ENCODE measurements at places on chromosomes 2 and 18. TPM values are rescaled to one million over a fixed set of nuclear protein-coding genes. Genes with fewer than 3 reads are reported as not detected.

The GPR75 gene
- 0.85 TPM for total RNA-seq

The GRB14 gene
- total RNA-seq = 19.5 TPM

The POTEF gene
- 0.15 TPM for total RNA-seq

The DPYSL5 gene
- not detected for total RNA-seq

The AQP12B gene
- total RNA-seq = not detected

The SIX2 gene
- total RNA-seq = 0.65 TPM

The ABCG8 gene
- total RNA-seq = not detected

The TUBB8B gene
- not detected for total RNA-seq

The XIRP2 gene
- total RNA-seq = 26.5 TPM

The PRPF40A gene
- 36.9 TPM for total RNA-seq

The UGT1A5 gene
- not detected for total RNA-seq

The SPHKAP gene
- total RNA-seq = 36.6 TPM

The BCL2 gene
- total RNA-seq = 4.0 TPM

The SLC66A2 gene
- total RNA-seq = 40.0 TPM

The ADCYAP1 gene
- not detected for total RNA-seq

The CAPG gene
- total RNA-seq = 9.5 TPM

The PSMA8 gene
- total RNA-seq = not detected

The ALLC gene
- total RNA-seq = 0.57 TPM

The FNDC4 gene
- total RNA-seq = 5.4 TPM

The RAB6D gene
- total RNA-seq = not detected

The DAPL1 gene
- not detected for total RNA-seq

The FAP gene
- 0.29 TPM for total RNA-seq

The MLPH gene
- 123 TPM for total RNA-seq

The GALNT13 gene
- 3.6 TPM for total RNA-seq

The IL1B gene
- total RNA-seq = not detected

The NPPC gene
- 3.5 TPM for total RNA-seq

The STPG4 gene
- 0.20 TPM for total RNA-seq

The TSPYL6 gene
- not detected for total RNA-seq

The GKN2 gene
- not detected for total RNA-seq

The PSTPIP2 gene
- 4.0 TPM for total RNA-seq

The ABCG5 gene
- total RNA-seq = not detected
